ENCODE measurements at places on chromosomes 12 and 14.

DNA sequence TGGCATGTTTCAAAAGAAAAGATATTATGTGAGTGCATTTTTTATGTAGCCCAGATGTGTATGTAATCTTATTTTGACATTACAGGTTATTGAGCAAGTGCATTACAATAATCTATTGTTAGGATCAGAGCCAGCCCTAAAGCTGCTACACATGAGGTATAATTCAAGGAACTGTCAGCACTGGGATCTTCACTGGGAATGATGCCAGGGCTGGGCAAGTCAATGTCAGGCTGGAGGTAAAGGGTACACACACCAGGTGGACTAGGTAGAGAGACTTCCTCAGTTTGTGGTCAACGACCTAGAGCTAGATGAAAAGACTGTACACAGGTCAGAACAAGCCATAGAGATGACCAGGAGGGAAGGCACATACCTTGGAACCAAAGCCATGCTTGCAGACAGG is 15.4 kb downstream of the TRIM9 start:
- DNase-seq: no peak

- DNase-seq: no peak
These were observed 744.9 kb upstream of the MGAT4C start for GRCh38 chr12:87001102-87001501.

DNA sequence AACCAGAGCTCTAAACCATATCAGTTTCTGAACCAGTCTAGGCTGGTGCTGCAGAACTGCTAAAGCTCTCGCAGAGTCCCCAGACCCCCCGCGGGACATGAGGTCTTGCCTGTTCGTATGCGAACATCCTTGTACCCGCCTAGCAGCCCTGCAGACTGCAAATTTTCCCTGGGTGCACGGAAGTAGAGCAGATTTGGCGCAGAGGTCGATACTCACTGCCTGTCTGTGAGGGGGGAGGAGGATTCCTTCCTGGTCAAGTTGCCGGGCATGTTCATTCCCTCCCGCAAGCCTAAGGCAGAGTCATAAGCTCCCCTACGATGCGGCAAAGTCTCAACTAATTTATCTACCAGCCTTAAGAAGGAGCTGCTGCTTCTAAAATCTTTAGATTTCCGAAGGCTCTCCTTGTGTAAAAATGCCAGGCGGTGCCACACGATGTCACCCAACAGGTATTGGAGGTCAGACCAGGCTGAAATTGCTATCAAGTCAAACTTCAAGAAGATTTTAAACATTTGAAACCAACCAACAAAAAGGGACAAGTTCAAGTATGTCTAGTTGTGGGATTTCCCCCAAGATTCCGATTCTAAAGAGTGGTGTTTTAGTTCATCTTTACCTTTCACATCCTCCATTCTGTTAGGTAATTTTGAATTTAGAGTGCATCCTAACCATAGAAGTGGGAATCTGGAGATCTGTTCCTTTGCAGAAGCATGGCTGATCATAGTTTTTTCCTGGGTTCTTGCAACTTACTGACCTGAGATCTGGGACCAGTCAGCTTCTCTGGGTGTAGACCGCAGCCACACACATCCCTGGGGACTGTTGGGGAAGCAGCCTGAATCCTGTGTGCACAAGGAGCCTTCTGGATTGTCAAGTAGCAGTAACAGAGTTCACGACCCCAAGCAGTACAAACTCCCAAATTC is 1.6 kb upstream of the PAX9 start:
- no peak for DNase-seq

DNA sequence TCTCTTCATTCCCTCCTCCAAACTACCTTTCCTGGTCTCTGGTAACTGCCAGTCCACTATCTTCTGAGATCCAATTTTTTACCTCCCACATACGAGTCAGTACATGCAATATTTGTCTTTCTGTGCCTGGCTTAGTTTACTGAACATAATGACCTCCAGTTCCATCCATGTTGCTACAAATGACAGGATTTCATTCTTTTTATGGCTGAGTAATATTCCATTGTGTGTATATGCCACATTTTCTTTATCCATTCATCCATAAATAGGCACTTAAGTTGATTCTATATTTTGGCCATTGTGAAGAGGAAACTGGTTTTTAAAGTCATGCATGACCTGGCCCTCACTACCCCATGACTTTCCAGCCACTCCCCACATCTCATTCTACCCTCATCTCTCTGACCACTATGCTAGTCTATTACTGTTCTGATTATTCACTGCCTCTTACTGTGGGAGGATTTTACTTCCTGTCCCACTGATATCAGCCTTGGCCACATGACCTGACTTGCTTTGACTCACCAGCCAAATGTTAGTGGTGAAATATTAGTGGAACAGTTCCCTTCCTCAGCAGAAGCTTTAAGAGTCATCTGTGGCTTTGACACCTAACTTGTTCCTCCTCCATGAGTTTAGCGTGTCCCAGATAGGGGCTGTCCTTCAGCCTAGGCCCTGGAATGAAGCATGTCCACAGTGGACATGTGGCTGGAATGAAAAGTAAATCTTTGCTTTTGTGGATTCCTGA is 52.2 kb downstream of the GOLGA5 start:
- DNase-seq: no peak

- DNase-seq: no peak
These were observed 16.1 kb upstream of the RPLP0 start for GRCh38 chr12:120216742-120217605.

- DNase-seq: no peak
These were observed 4.5 kb upstream of the REM2 start for GRCh38 chr14:22878271-22879246.

DNA sequence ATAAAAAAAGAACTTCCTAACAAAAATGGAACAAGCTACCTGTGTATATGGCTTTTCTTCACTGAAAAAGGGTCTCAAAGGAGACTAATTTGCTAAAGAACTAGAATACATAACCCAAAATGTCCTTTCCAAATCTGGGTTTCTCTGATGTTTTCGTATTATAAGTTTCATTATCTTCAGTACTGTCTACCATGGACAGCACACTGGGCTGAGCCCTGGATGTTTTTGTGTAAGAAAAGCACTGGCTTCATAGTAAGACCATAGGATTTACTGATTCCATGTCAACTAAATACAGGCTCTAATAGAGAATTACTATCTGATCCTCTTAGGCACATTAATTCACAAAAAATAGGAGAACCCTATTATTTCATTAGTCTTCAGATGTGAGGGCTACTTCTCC is 94.3 kb upstream of the GPHB5 start:
- no peak for DNase-seq

DNA sequence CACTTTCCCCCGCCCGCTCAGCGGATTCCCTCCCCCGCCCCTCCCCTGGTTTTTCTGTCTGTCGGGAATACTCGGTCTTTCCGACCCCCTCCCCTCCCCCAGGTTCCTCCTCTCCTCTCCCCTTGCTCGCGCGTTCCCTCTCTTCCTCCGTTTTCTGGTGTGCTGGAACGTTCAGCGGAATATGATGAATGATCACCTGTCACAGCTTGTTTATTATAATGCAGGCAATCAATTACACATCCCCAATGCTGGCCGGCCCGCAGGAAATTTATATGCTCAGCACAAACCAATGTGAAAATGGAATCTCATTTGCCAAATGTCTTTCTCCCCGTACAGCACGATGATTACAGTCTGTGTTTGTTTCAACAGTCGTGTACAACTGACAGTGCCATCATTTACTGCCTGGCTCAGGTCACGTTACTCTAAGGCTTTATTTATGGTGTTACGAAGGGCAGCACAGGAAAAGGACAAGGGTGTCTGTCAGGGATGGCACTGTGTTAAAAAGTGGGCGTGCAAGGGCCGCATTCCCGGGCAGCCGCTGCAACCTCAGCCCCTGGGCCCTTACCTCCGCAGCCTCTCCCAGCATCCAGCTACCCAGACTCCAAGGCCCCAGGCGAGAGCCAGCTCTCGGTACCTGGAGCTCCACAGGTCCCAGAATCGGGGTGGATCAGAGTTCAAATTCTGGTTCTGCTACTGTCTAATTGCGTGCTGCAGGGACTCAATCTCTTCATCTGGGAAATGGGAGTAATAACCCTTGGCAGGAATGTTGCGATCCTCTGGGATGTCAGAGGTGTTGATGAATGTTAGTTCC is 24.7 kb upstream of the MAP1LC3B2 start:
- DNase-seq: no peak

DNA sequence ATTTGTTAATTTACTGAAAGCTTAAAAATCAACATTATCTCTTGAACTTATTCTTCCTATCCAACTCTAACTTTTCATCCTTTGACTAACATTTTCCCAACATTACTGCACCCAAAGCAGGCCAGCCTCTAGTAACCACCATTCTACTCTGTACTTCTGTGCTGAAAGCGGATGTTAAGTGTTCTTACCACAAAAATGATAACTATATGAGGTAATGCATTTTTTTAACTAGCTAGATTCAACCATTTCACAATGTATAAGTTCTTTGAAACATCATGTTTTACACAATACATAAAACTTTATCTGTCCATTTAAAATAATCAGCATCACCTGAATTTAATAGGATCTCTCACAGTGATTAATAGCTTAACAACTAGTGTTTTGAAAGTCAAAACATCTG is 468.5 kb upstream of the MGAT4C start:
- no peak for DNase-seq

DNA sequence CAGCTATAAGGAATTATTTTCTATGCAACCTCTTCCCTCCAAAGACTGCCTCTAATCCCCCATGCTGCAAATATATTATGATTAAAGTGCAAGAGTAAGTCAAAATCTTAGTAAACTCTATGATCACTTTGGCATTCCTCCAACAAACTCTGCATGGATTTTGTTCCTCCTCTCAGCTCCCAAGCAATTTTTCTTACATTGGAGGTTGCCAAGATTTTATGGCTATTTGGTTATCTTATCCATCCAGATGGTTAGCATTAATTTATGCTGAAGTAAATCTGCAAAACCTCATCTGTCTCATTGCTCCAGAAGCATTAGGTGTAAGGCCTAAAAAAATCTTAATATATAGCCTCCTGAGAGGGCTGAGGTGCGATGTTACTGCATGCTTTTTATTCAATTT is 228.1 kb downstream of the CHST11 start:
- peak; percentile 80 for DNase-seq

GRCh38 chr14:97106166-97106565 is 309.0 kb downstream of the VRK1 start:
- no peak for DNase-seq

DNA sequence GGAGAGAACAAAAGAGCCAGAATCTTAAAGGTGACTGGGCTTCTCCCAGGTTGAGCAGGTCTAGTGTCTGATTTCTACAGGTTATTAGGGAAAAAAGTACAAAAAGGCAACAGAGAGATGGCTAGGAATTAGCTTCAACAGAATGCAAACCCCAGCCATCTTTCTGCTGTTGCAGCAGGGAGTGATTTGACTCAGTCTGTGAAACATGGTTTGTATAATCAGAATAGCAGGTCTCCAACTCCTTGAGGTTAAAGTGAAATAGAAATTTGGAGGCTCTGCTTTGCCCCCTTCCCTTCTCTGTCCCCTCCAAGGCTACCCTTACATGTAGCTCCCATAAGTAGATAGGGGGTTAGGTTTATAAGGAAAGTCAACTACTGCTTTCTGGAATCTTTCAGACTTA is 105.8 kb downstream of the AKAP6 start:
- DNase-seq: no peak

DNA sequence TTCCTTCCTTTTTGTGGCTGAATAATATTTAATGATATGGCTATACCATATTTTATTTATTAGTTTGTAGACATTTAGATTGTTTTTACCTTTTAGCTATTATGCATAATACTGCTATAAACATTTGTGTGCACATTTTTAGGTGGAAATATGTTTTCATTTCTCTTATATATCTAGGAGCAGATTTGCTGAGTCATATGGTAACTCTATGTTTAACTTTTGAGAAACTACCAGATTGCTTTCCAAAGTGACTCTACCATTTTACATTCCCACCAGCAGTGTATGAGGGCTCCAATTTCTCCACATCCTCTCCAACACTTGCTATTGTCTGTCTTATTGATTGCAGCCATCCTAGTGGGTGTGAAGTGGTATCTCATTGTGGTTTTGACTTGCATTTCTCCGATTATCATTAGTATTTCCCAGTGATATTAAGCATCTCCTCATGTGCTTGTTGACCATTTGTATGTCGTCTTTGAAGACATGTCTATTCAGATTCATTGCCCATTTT is 160.2 kb downstream of the KICS2 start:
- DNase-seq: no peak

- DNase-seq: no peak
These were observed 131.8 kb downstream of the TSHR start for GRCh38 chr14:81087230-81087629.

- DNase-seq: no peak
These were observed 337.9 kb downstream of the NRXN3 start for GRCh38 chr14:78508023-78508422.

DNA sequence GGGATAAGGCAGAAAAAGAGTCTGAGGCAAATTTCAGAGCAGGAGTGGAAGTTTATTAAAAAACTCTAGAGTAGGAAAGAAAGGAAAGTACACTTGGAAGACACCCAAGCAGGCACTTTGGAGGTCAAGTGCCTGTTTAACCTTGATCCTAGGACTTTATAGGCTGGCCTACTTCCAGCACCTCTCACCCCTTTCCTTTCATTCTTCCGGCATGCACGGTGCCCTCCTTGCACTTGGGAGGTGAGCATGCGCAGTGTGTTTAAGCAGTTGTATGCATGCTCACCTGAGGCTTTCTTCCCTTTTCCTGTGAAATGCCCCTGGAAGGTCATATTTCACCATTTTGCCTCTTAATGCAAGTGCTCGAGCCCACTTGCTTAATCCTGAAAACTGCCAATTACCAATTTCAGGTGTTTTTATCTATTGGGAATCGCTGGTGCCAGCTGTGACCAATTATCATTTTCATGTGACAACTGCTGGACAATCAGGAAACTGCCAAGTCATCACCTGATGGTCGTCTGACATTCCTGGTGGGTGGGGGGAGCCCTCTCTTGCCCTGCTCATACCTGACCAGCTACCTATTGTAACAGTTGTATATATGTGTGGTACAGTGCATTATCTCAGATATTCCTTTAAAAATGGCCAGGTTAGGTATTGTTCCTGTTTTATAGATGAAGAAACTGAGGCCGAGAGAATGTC is 53.5 kb downstream of the SUDS3 start:
- DNase-seq: no peak

All from DMS 273 treated with DMSO at 0.1 percent for 48 hours (cell line).